ENCODE measurements at places on chromosomes 1 and 21.

- DNase-seq = no peak
Observed at GRCh38 chr1:246448373-246448772, 58.7 kb downstream of the SMYD3 start.

GRCh38 chr1:74637296-74637695 is 36.3 kb downstream of the ERICH3 start:
- DNase-seq = no peak

GRCh38 chr1:216181590-216181989 is 241.7 kb downstream of the USH2A start:
- no peak for DNase-seq

DNA sequence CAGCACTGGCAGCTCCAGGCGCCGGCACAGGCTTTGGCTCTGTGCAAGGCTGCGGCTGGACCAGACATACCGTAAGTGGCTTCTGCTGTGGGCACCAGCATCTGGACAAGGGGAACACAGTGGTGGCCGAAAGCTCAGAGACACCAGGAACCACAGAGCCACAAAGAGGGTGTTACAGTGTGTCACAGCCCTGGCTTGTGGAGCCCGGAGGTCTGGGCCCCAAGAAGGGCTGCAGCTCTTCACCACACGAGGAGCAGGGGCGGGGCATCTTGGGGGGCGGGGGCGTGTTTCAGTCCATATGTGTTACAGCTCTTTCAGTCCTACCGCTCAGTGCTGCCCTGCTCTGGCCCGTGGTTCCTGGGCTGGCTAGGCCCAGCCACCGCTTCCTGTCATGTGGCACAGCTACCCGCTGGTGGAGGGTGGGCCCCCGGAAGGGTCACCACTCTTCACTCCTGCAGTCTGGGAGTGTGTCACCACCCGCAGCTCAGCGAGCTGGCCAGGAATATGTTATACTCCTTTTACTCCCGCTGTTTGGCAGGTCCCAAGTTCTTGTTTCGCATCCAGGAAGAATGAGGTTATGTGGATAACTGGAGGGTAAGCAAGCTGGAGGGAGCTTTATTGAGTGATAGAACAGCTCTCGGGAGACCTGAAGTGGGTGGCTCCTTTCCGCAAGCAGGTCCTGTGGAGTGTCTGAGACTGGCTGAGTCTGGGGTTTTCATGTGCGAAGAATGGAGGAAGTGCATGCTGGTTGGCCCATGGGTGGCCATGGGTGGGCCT is 3.3 kb upstream of the LSM10 start:
- DNase-seq = peak; percentile 14

GRCh38 chr1:13749543-13750341 is 49.8 kb downstream of the PRDM2 start:
- DNase-seq = no peak

DNA sequence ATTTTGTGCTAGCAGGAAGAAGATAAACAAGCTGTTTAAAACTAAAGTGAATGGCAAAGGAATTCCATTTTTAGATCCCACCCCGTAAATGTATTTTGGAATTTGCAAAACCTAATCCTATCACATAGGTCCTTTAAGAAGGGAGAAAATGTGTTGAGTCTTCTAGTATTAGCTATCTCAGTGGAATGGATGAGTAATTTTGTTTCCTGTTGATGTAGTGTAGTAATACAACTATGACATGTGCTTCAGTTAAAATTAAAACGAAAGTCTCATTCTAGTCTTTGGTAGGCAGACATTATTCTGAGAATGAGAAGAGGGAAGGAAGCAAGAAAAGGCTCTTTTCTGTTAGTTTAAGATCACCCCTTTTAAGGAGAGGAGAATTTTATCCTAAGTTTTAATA is 265.9 kb upstream of the C1orf105 start:
- DNase-seq = peak; percentile 57

- DNase-seq = no peak
Observed at GRCh38 chr1:56827711-56828110, 8.5 kb upstream of the FYB2 start.

- peak; percentile 20 for DNase-seq
Observed at GRCh38 chr1:209742409-209743144, 13.3 kb upstream of the TRAF3IP3 start.

GRCh38 chr1:65238010-65238409 is 71.3 kb upstream of the DNAJC6 start:
- DNase-seq = no peak

DNA sequence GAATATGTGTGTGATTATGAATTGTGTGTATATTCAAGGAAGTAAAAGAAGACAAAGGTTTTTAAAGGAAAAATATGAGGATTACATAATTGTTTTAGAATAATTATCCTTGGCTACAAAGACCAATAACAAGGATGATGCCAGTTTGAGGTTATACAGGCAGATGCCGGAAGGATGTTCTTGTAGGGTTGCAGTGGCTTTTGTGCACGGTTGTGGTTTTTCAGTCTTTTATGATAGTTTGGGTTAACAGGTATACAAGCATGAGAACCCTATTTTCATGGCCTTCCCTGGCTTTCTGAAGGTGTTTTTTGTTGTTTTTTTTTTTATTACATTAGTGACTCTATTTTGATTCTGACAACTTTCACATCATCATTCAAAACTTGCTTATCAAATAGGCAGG is 4.9 kb downstream of the CR2 start:
- no peak for DNase-seq

GRCh38 chr1:13494025-13494424 is 19.8 kb downstream of the LRRC38 start:
- DNase-seq = no peak

- no peak for DNase-seq
Observed at GRCh38 chr1:3787745-3788605, 8.3 kb downstream of the LRRC47 start.

- no peak for DNase-seq
Observed at GRCh38 chr1:196677781-196678509, 26.1 kb downstream of the CFH start.

DNA sequence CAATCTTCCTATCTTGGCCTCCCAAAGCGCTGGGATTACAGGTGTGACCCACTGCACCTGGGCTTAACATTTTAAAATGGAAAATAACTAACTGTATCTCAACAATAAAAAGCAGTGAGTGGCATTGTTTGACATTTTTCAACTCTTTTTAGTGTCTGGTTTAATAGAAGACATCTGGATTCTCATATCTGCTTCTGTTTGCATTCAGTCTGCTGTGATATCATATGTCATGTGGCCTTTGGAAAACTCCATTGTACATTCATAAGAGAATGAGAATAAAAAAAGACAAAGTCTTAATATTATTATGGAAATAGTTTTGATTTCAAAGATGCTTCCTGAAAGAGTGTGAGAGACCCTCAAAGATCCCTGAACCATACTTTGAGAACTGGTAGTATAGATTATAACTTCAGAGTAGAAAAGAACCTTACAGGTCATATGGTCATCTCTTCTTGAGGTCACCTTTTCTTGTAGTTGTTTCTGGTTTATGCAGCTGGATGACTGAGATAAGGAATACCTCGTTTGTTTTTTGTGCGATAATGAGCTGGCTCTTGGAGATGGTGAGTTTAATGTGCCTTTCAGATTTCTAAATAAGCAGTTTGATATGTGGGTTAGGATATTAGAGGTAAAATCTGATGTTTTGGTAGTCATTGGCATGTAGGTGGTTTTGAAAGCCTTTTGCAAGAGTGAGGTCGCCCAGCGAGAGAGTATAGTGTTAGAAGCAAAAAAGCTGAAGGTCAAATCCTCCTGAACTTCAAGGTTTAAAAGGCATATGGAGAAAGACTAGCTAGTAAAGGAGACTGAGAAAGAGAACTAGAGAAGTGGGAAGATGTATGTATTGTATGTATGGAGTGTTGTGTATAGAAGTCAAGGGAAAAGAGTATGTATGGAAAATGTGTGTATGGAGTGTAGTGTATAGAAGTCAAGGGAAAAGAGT is 17.2 kb downstream of the CEP350 start:
- no peak for DNase-seq

All from fibroblast of the conjunctiva (primary cell).